ENCODE measurements at places on chromosomes 3 and 15.

DNA sequence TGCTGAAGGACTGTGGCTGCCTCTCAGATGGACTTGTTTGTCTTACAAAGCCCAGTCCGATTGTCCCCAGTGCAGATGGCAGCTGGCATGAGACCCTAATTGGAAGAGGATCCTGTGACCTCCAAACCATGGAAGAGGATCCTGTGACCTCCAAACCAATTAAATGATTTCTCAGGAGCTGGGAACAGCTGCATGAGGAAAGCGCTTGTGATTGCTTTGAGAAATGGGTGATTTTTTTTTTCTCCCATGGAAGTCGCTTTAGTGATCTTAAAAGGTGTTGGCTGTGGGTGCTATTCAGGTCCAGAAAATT is 68.4 kb upstream of the LARS2 start:
- no peak for DNase-seq

DNA sequence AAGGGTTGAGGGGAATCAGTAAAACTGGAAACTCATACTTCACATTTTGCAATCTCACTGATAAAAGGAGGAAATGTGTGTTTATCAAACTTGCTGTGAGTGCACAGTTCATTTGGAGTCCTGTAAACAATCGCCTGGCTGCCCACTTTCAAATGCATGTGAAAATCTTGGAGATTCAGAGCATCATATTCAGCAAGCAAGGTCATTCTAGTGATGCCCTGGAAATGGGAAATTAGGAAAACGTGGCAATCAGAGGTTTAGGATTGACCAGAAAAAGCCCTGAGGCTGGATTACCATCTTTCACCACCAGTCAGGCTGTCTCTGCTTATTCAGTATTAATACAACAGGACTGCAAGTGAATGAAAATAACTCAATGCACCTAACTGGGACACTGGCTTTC is 23.9 kb downstream of the DPH6 start:
- no peak for DNase-seq

DNA sequence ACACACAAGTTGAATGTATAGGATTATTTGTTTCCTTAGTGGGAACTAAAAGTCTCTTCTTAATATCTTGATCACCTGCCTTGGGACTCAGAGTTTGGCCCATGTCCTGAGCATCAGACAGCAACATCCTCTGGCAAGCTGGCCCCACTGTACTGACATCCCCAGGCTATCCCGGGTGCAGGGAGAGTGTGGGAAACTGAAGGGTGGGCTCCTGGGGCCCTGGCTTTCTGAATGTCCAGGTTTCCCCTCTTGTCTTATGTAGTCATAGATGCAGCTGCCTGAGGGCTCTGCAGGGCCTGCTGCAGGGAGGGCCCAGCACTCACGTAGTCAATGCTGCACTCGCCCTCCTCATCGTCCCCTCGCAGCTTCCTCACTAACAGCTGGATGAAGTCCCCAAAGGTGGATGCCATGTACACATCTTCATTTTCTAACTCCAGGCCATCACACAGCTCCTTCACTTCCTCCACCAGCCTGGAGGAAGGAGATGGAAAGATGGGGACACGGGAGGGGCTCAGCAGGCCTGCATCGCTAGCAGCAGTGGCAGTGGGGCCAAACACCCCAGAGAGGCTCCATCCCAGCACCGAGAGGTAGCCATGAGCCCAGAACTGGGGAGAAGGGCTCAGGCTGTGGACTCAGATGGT is 42.8 kb downstream of the ALDH1L1 start:
- no peak for DNase-seq

DNA sequence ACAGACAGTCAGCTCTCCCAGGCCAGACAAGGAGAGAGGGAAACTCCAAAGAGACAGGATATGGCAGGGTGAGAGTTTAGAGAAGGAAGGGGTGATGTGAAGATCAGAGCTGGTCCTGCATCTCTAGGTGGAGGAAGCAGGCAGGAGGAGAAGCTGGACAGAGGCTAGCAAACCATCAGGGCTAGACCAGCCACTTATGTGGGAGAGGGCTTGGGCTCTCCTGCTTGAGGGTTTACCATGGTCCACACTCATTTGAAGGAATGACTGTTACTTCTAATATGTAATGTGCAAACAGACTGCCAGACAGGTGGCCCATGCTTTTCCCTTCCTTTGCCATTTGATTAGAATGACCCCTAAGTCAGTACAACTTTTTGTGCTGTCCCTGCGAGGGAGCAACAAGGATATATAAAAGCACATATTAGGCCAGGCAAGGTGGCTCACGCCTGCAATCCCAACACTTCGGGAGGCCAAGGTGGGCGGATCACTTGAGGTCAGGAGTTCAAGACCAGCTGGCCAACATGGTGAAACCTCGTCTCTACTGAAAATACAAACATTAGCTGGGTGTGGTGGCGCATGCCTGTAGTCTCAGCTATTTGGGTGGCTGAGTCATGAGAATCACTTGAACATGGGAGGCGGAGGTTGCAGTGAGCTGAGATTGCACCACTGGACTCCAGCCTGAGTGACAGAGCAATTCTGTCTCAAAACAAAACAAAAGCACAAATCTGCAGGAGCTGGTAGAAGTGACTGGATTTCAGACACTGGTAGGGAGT is 41.0 kb upstream of the MANF start:
- DNase-seq: no peak
